LHCN-M2 (cell line): ENCODE measurements at places on chromosomes 6 and 20.

DNA sequence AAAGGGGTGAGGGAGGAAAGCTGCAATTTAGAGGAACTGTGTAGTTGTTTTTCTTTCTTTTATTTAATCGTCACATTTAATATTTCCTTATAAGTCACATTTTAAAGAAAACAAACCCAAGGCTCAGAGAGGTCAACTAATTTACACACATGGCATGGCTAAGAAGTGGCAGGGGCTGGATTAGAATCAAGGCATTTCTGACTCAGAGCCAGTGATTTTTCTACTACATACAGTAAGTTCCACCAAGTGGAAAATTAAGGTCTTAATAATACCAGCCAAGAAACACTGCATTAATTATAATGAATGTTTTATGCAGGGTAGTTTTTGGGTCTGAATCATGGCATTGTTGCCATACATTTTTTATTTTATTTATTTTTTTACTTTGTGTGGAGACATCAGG, 607.7 kb upstream of the CITED2 start:
- DNase-seq: peak; percentile 59

- DNase-seq: no peak
These were observed 6.1 kb upstream of the JARID2 start for GRCh38 chr6:15239616-15240364.

DNA sequence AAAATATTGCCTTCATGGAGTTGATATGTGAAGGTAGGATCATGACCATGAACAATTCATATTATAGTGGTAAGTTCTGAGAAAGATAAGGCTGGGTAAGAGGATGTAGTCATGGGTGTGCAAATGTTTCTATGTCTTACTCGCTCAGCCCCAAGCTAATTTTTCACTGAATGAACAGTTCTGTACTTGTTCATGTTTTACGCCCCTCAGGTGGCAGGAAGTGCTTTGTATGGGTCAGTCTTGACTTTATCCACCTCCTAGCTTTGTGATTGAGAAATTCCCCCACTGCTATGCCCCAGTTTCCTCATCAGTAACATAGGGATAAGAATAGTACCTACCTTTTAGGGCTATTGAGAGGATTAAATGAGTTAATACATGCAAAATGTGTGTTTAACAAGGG, 148.2 kb upstream of the KCNG1 start:
- no peak for DNase-seq

DNA sequence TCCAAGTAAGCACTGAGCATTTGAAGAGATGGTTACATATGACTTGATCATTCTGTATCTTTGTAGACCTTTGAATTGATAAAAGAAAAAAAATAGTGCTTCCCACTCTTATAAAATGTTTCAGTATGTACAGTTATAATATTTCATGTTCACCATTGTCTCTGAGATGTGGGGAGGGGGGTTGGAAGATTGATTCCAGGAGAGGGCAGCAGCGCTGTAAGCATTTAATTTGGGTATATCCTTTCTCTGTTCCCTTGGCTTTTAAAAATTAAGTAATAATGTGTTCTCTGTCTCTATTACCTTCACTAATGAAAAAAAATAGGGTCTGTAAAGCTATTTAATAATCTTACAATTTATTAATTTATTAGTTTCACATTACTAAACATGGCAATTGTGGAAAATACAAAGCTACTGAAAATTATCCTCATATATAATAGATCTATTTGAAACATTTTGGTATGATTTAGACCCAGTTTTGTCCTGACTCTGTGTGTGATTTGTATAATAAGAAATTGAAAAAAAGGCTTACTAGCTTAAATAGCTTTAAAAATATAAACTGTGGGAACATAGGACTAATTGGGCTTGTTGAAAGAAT, 341.2 kb downstream of the CDKAL1 start:
- DNase-seq: peak; percentile 53
